ENCODE measurements at places on chromosomes 1 and 21. TPM values are rescaled to one million over a fixed set of nuclear protein-coding genes. Genes with fewer than 3 reads are reported as not detected.

DNA sequence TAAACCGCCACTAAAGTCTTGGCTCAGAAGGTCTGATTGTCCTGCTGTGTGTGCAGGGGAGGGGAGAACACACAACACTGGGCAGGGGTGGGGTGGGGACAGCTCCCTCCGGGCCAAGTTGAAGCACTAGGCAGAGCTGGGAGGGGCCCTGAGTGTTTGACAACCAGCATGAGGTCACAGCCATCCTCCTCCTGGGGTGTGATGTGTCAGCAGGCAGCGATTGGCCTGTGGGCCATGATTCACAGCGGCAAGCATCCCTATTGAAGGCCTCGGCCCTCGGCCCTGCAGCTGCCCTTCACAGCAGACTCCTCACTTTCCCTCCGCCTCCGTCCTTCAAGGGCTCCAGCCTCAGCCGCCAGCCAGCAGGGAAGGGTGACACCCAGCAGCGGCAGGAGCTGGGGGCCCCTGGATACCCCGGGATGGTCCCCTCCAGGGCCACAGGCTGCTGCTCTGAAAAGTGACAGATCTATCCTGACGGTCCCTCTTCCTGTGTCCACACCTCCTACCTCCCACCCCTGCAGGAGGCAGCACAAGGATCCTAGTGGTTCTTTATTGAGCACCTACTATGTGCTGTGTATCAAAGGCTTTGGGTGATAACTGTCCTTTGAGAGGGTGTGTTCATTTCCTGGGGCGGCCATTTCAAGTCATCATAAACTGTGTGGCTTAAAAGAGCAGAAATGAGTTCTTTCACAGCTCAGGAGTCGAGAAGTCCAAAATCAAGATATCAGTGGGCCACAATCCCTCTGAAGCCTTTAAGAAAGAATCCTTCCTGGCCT lies 66.0 kb upstream of the SLC25A33 start:
- no peak overlapping the region for H3K4me3 ChIP-seq
- H3K27ac ChIP-seq = no peak overlapping the region
- H3K36me3 ChIP-seq = no peaks in the 10 kb centered on the region
- peak; percentile 60 for DNase-seq
- peaks cover 12% of the 10 kb centered on the region for H3K4me1 ChIP-seq
- no peaks in the 10 kb centered on the region for H3K27me3 ChIP-seq

GRCh38 chr21:14616380-14617039 lies 70.4 kb upstream of the SAMSN1 start:
- H3K27me3 ChIP-seq = no peaks in the 10 kb centered on the region
- H3K4me3 ChIP-seq = no peak overlapping the region
- no peaks in the 10 kb centered on the region for H3K36me3 ChIP-seq
- DNase-seq = no peak
- H3K27ac ChIP-seq = no peak overlapping the region

- H3K4me1 ChIP-seq = no peaks in the 10 kb centered on the region
- no peaks in the 10 kb centered on the region for H3K36me3 ChIP-seq
- DNase-seq = no peak
- no peak overlapping the region for H3K27ac ChIP-seq
- H3K27me3 ChIP-seq = no peaks in the 10 kb centered on the region
Observed at GRCh38 chr1:81548918-81549587, 251.7 kb upstream of the ADGRL2 start.

DNA sequence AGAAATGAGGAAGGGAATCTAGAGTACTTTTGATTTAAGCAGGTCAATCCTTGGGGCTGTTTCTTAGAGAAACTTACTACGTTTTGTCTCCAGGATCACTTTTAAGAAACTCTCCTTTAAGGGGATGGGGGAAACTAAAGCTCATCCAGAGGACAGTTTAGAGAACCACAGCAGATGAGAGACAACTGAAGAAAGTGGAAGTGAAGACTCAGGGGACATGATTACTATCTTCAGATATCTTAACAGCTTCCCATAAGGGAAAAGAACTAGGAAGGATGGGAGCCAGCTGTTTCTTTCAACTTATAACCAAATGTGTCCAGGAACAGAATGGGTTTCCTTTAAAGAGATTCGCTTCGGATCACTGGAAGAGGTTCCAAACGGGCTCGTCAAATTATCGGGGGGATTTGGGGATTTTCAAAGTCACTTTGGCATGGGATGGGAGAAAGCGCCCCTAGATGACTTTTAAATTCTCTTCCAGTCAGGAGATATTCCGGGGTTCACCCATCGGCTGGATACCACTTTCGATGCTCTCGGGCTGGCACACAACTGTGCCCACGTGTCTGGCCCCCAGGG lies 1.2 kb downstream of the SCMH1 start:
- no peaks in the 10 kb centered on the region for H3K27me3 ChIP-seq
- DNase-seq = peak; percentile 55
- H3K27ac ChIP-seq = peak overlapping the region; percentile 47

- H3K36me3 ChIP-seq = no peaks in the 10 kb centered on the region
- no peak overlapping the region for H3K4me3 ChIP-seq
- no peak overlapping the region for H3K27ac ChIP-seq
- no peak for DNase-seq
Observed at GRCh38 chr1:23585321-23586022, 26.2 kb upstream of the ID3 start.

DNA sequence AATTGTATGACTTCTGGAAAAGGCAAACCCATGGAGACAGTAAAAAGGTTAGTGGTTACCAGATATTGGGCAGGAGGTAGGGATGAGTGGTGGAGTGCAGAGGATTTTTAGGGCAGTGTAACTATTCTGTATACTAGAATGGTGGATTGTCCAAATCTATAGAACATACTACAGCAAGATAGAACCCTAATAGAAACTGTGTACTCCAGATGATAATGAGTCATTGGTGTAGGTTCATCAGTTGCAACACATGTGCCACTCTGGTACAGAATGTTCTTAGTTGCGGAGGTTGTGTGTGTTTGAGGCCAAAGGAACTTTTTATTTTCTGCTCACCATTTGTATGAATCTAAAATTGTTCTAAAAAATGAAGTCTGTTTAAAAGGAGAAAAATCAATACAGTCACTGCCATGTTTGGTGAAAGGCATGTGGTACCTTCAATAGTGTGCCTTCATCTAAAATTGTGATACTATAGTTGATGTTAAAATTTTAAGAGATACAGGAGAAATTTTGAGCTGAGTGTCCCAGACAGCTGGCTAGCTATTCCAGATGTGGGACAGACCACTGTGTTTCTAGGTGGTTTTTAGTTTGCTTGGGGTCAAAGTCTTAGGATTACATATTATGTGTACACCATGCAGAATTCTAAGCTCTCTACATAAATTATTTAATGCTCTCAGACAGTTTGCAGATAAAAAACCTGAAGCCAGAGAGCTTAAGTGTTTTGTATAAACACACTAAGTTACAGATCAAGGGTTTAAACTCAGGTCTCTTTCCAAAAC lies 150.5 kb downstream of the RPS6KC1 start:
- no peak for DNase-seq
- no peak overlapping the region for H3K4me3 ChIP-seq
- H3K27me3 ChIP-seq = no peaks in the 10 kb centered on the region
- no peaks in the 10 kb centered on the region for H3K4me1 ChIP-seq
- no peak overlapping the region for H3K27ac ChIP-seq

GRCh38 chr21:39667353-39667891 lies 54.7 kb downstream of the B3GALT5 start:
- peaks cover 4% of the 10 kb centered on the region for H3K4me1 ChIP-seq
- no peaks in the 10 kb centered on the region for H3K27me3 ChIP-seq
- no peak for DNase-seq
- H3K4me3 ChIP-seq = no peak overlapping the region
- H3K27ac ChIP-seq = no peak overlapping the region
- H3K36me3 ChIP-seq = peaks cover 29% of the 10 kb centered on the region

VCAM1 gene
- total RNA-seq = 80.2 TPM

HSD3B2 gene
- total RNA-seq = not detected

DNA sequence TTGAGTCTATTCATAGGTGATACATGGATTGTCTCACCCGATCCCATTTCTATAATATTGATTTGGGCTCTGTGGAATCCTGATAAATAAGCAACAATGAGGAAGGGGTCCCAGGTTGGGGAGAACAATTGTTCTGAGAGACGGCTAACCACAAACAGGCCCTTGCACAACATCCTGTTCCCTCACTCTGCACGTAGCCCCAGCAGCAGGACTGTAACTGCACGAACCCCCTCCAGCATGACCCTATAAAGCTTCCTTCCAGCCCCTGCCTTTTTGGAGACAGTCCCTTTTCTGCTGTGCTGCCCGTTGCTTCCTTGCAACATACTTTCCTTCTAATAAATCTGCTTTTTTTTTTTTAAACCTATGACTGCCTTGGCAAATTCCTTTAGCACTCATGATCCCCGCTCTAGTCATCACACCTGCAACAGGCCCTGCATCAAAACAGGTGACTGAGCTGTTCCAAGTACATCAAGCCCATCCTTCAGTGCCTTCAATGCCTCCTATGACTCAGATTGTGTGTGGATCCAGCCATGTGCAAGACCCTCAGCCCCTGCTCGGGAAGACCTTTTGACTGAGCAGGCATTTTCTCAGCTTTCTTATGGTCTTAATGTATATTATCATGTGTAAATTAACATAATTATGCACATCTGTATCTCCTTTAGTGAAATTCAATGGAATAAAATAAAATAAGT lies 63.7 kb upstream of the B3GALNT2 start:
- H3K36me3 ChIP-seq = peaks cover 2% of the 10 kb centered on the region
- H3K4me1 ChIP-seq = no peaks in the 10 kb centered on the region
- H3K27ac ChIP-seq = no peak overlapping the region
- H3K4me3 ChIP-seq = no peak overlapping the region

CCDC27 gene
- total RNA-seq = not detected

- H3K27ac ChIP-seq = no peak within 1 kb of the TSS
- H3K4me1 ChIP-seq = peaks cover 19% of the 10 kb centered on the region
- peak within 1 kb of the TSS; percentile 16 for H3K4me3 ChIP-seq
- H3K36me3 ChIP-seq = no peaks in the 10 kb centered on the region
- H3K27me3 ChIP-seq = peaks cover 44% of the 10 kb centered on the region
- peak; percentile 63 for DNase-seq
Observed at GRCh38 chr1:55039342-55040082, at the start of gene PCSK9. TSS of gene PCSK9 (plus strand) at chr1:55039548. CDS start at chr1:55039838, 290 bp downstream.

DNA sequence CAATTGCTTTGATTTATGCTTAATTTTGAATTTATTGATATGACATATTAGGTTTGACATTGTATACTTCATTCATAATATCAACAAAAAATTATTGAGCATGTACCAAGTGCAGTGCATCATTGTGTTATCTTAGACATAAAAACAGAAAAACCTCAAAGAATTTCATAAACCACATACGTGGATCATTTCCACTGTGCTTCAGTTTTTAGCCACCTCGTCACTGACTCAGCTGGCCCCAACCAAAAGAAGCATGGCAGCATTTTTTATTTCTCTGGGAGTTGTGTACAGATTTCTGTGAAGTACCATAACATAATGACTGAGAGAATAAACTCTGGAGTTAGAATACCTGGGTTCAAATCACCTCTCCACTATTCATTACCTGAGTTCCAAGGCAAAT lies 95.6 kb upstream of the C1orf87 start:
- DNase-seq = no peak
- no peak overlapping the region for H3K27ac ChIP-seq
- no peak overlapping the region for H3K4me3 ChIP-seq

GRCh38 chr21:42269386-42269785 lies 45.8 kb downstream of the TFF3 start:
- no peak for DNase-seq
- no peaks in the 10 kb centered on the region for H3K27me3 ChIP-seq
- H3K4me3 ChIP-seq = no peak overlapping the region
- H3K27ac ChIP-seq = no peak overlapping the region

CELA3B gene
- total RNA-seq = not detected

DNA sequence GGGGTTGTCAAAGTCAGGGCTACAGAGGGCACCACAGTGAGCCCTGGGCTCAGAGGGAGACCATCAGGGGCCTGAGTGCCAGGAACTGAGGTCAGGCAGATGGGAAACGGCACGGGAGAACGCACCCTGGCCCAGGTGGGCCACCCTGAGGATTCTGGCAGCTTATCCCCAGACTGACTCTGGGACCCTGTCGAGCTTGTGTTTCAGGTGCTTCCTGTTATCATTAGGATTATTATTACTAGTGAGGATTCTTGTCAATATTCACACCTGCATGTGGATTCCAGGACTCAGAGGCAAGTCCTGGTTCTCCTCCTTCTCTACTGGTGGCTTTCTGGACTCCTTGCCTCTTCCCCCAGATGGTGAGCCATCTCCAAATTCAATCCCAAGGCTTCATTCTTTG lies 15.2 kb downstream of the VSIG8 start:
- H3K36me3 ChIP-seq = no peaks in the 10 kb centered on the region
- no peak for DNase-seq
- H3K27ac ChIP-seq = no peak overlapping the region
- peaks cover 3% of the 10 kb centered on the region for H3K27me3 ChIP-seq
- no peak overlapping the region for H3K4me3 ChIP-seq

DNA sequence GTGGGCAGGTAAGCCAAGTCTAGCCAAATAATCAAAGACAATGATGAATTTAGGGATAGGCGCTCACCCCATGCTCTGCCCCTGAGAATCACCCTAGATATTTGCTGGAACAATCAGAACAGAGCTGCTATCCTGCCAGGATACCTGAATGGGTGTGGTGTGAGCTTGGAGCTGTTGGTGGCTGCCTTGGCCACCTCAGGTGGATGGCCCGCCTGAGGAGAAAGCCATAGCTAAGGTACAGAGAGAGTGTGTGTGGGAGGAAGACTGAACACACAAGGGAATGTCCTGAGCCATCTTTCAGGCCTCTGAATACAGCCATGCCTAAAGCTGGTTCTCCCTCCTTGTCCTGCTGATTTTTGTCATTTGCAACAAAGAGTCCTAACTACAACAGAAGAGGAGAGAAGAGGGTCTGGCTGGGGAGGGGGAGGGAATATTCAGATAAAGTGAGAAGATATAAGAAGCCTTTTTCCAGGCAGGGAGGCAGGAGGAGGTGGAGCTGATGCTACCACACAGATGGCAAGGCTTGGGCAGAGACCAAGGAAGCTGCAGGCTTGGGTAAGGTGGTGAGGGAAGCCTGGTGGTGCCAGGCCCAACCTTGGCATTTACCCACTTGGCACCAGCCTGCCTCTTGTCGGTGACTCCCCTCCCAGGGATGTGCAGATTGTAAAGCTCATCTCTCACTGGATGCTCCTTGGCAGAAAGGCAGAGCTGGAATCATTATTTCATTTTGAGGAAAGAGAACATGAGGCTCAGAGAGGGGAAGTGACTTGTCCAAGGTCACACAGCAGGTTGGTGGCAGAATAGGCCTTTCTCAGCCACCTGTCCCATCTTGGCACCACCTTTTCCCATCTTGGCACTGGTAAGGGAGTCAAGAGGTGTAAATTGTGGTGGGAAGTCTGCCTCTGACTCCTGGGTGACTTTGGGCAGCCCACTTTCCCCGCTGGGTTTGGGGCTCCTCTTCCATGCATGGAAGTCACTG lies 49.7 kb downstream of the NKAIN1 start:
- no peaks in the 10 kb centered on the region for H3K27me3 ChIP-seq
- H3K4me1 ChIP-seq = no peaks in the 10 kb centered on the region
- H3K4me3 ChIP-seq = no peak overlapping the region
- no peaks in the 10 kb centered on the region for H3K36me3 ChIP-seq
